Spleen (tissue), 13 donors: ENCODE measurements at places on chromosomes 2 and 18. TPM values are rescaled to one million over a fixed set of nuclear protein-coding genes. Genes with fewer than 3 reads are reported as not detected.

Gene CHRND
- not detected for polyA plus RNA-seq

Gene DPP10
- polyA plus RNA-seq: 0.02 TPM

Gene DNAH6
- polyA plus RNA-seq: 0.12 TPM

Gene IL1R2
- polyA plus RNA-seq: 20.1 TPM

Gene PIEZO2
- polyA plus RNA-seq: 0.42 TPM

Gene DSG2
- polyA plus RNA-seq: 0.65 TPM

Gene INPP1
- 27.5 TPM for polyA plus RNA-seq

Gene PDIA6
- polyA plus RNA-seq: 29.7 TPM

Gene FAM228A
- 0.26 TPM for polyA plus RNA-seq

Gene TGFA
- polyA plus RNA-seq: 1.3 TPM

Gene MDH1B
- polyA plus RNA-seq: 0.35 TPM

Gene TMEM17
- polyA plus RNA-seq: 0.53 TPM

Gene UGP2
- 46.3 TPM for polyA plus RNA-seq

Gene SERPINB4
- not detected for polyA plus RNA-seq

Gene SERPINB11
- polyA plus RNA-seq: not detected

Gene CFAP221
- 0.06 TPM for polyA plus RNA-seq

Gene SLC30A3
- polyA plus RNA-seq: 0.16 TPM

Gene C2orf92
- polyA plus RNA-seq: 21.2 TPM

Gene ERICH2
- polyA plus RNA-seq: not detected

Gene SNORC
- 1.7 TPM for polyA plus RNA-seq

Gene TDRD15
- 0.06 TPM for polyA plus RNA-seq

Gene MPHOSPH10
- 21.7 TPM for polyA plus RNA-seq

Gene SERPINB12
- not detected for polyA plus RNA-seq

Gene C2orf66
- 0.06 TPM for polyA plus RNA-seq

Gene RSAD2
- 2.1 TPM for polyA plus RNA-seq

Gene PLCL1
- polyA plus RNA-seq: 0.93 TPM

Gene GDF7
- 0.87 TPM for polyA plus RNA-seq

Gene TMEM131
- 12.3 TPM for polyA plus RNA-seq

Gene CTLA4
- polyA plus RNA-seq: 1.9 TPM

Gene KLHL41
- 0.67 TPM for polyA plus RNA-seq
